NCI-H2107 (cell line): ENCODE measurements at places on chromosomes 4 and X.
A peak's percentile ranks its signal among the peaks of the same experiment; 100 is the strongest.

DNA sequence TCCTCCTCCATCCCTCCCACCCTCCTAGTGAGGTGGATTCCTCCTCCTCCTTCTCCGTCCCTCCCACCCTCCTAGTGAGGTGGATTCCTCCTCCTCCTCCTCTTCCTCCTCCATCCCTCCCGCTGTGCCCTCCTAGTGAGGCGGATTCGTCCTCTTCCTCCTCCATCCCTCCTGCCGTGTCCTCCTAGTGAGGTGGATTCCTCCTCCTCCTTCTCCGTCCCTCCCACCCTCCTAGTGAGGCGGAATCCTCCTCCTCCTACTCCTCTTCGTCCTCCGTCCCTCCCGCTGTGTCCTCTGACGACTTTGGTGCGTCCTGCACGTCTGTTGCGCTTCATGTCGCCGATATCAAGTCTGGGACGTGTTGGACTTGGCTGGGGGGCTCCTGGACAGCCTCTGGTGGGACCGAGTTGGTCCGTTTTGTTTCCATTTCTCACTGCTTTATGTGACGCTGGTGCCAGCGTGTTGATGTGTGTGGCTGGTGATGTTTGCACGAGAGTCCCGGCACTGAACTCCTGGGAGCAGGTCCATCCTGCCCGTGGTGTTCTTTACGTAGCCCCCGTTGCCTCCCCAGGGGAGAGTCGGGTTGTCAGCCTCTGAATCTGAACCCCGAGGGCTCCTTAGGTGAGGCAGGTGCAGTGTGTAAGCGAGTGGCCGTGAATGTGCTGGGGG, 5.4 kb downstream of the AKAP17A start:
- DNase-seq, result no peak

DNA sequence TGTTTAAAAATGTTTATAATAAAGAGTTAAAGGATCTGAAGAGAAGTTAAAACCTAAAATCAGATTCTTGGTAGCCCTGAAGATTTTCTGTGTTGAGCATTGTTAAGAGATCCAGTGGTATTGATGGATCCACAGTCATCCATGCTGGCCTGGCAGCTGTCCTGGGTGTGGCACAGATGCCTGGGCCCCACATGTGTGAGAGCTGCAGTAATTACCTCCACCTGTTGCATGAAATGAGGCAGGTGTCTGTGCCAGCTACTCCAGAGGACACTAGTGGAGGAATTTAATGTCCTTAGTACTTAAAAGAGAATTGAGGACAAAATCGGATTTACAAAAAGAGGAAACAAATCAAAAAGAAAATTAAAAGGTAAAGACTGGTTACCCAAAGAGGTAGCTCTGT, 44.0 kb downstream of the MGST2 start:
- DNase-seq, result no peak

DNA sequence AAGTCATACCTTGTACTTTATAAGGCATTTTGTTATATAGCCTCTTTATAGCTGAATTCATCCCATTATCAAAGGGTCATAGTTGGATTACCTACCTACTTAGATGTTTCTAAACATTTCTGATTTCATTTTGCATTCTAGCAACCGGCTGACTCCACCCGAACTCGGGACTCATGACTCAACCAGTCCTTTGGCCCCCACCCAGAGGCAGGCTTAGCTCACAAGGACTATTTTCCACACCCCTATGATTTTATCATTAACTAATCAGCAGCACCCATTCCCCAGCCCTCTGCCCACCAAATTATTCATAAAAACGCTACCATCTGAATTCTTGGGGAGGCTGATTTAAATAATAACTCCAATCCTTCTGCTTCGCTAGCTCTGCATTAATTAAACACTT, 79.9 kb upstream of the EGFL6 start:
- no peak for DNase-seq

GRCh38 chr4:145531223-145531622, 49.6 kb downstream of the SMAD1 start:
- no peak for DNase-seq

GRCh38 chr4:67106861-67107460, 438.3 kb downstream of the CENPC start:
- DNase-seq, result peak; percentile 25

- DNase-seq, result no peak
Observed at GRCh38 chr4:124757126-124757525, 44.6 kb upstream of the ANKRD50 start.

- no peak for DNase-seq
Observed at GRCh38 chrX:28802625-28803024, 215.4 kb downstream of the IL1RAPL1 start.

GRCh38 chr4:86223472-86223871, 136.4 kb downstream of the MAPK10 start:
- no peak for DNase-seq

DNA sequence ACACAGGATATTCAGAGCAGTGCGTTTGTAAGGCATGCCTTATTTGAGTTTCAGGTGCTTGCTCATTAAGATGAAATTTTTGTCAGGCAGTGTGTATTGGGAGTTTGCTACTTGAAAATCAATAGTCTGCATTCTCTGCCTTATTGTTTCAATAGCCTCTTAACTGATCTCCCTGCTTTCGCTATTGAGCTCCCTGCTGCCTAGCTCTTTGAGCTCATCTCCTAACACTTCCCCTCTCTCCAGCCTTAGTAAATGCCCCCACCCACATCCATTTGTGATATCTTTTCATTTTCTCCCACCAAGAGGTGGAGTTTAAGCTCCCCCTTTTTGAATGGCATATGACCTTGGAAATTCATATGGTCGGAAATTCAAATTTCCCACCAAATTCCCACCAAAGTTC, 256.6 kb downstream of the IL1RAPL1 start:
- no peak for DNase-seq

- DNase-seq, result no peak
Observed at GRCh38 chr4:39596971-39597370, 41.7 kb downstream of the SMIM14 start.

- DNase-seq, result no peak
Observed at GRCh38 chr4:138643827-138644226, 371.8 kb upstream of the NOCT start.
